H1 (cell line): ENCODE measurements at places on chromosomes 11 and 22. TPM values are rescaled to one million over a fixed set of nuclear protein-coding genes. Genes with fewer than 3 reads are reported as not detected.

Gene BTG4
- not detected in 2 replicates for total RNA-seq

Gene SCN2B
- total RNA-seq, result 0.13 and 0.24 TPM in 2 replicates

DNA sequence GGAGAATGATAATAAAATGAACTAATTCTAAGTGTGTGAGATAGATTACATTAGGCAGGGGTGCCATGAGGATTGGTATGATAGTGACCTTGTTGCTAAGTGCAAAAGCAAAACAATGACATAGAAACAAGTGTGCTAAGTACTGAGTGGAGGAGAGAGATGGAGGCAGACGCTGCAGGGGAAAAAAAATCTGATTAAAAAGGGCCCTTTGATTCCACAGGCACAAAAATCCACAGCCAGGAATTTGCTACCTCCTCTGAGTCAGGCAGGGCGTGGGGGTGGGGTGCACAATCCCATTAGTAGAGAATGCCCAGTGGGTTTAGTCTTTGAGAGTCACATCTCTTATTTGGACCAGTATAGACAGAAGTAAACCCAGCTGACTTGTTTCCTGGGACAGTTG is at the start of gene CNTF:
Gene CNTF (plus strand): TSS at position 322 of the 400 bp plus-strand sequence. CDS start 88 bp downstream, outside the sequence.
- peaks cover 18% of the 10 kb centered on the region for H3K36me3 ChIP-seq
- no peak within 1 kb of the TSS for H3K4me3 ChIP-seq
- no peak within 1 kb of the TSS for H3K27ac ChIP-seq
- H3K4me1 ChIP-seq, result no peaks in the 10 kb centered on the region
- DNase-seq, result no peak

GRCh38 chr22:49541693-49542230 is 285.9 kb downstream of the BRD1 start:
- H3K36me3 ChIP-seq, result no peaks in the 10 kb centered on the region
- DNase-seq, result no peak
- no peaks in the 10 kb centered on the region for H3K27me3 ChIP-seq
- no peak overlapping the region for H3K27ac ChIP-seq

- H3K36me3 ChIP-seq, result no peaks in the 10 kb centered on the region
- H3K27me3 ChIP-seq, result no peaks in the 10 kb centered on the region
- no peak overlapping the region for H3K27ac ChIP-seq
- no peak overlapping the region for H3K4me3 ChIP-seq
- no peak for DNase-seq
Observed at GRCh38 chr22:39463931-39464390, 7.1 kb downstream of the MGAT3 start.

GRCh38 chr11:96177146-96177545 is 165.8 kb downstream of the MAML2 start:
- peaks cover 2% of the 10 kb centered on the region; the same call in 1 of the 2 replicates for H3K4me1 ChIP-seq
- H3K27me3 ChIP-seq, result 0 out of 2 replicates have a peak, but pooled peaks cover 3% of the 10 kb centered on the region
- DNase-seq, result no peak

- H3K27ac ChIP-seq, result no peak overlapping the region
- peak overlapping the region; percentile 38; the same call in 1 of the 2 replicates for H3K4me3 ChIP-seq
- H3K36me3 ChIP-seq, result peaks cover 18% of the 10 kb centered on the region
- H3K4me1 ChIP-seq, result peaks cover 10% of the 10 kb centered on the region
Observed at GRCh38 chr11:8689726-8690255, 7.2 kb downstream of the RPL27A start.

DNA sequence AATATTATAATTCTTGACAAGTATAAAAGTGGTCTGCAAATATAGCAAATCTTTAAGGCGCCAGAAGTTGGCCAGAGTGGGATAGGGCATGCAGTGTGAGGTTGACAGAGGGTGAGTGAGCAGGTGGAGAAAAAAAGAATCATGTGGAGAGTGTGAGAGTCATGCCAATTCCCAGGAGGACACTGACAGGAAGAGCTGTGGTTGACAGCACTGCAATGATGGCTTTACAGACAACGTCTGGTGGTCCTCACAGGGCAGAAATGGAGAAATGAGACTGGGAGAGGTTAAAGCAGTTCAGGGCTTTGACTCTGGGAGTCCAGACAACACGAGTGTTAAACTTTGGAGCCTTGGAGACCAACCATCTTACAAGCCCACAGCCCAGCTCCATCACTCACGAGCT is 34.9 kb downstream of the SERPIND1 start:
- no peaks in the 10 kb centered on the region for H3K4me1 ChIP-seq
- H3K27ac ChIP-seq, result no peak overlapping the region
- no peaks in the 10 kb centered on the region for H3K36me3 ChIP-seq

GRCh38 chr11:9060700-9061111 is 30.7 kb downstream of the SCUBE2 start:
- H3K27me3 ChIP-seq, result no peaks in the 10 kb centered on the region
- H3K4me1 ChIP-seq, result no peaks in the 10 kb centered on the region
- no peak for DNase-seq
- no peak overlapping the region for H3K27ac ChIP-seq
- no peaks in the 10 kb centered on the region for H3K36me3 ChIP-seq

DNA sequence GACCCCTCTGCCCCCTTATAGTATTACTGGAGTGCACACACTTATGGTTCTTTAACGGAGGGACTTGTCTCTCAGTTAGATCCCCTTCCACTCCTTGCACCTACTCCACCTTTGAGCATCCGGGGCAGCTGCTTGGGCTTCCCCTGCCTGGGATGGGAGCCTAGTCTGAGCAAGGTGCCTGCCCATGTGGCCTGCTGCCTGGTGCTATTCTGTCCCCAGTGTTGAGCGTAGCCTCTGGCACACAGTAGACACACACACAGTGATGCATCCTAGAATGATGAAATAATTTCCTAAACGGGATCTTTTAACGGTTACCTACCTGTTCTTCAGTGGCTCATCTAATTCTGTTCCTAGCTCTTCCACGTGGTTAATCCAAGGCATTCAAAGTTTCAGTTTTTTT is 22.4 kb downstream of the PPFIA1 start:
- no peaks in the 10 kb centered on the region for H3K27me3 ChIP-seq
- H3K36me3 ChIP-seq, result peaks cover 22% of the 10 kb centered on the region
- no peak for DNase-seq
- no peaks in the 10 kb centered on the region for H3K4me1 ChIP-seq
- H3K27ac ChIP-seq, result no peak overlapping the region
- no peak overlapping the region for H3K4me3 ChIP-seq

DNA sequence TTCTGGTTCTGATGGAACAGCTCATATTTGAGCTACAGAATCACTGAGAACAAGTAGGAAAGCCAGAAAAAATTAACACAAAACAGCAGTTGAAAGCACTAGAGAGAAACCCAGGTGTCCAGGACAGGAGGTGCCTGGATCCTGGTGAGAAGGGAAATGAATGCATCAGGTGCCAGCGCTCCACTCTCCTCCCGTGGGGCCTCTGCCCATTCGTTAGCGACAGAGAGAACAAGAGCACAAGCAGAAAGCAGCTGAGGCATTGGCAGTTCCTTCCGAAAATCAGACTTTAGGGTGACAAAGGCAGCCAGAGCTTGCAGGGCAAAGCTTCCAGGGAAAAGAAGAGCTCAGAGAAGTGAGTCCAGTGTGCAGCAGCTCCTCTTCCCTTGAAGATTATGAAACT is 20.0 kb upstream of the KRTAP5-7 start:
- H3K27ac ChIP-seq, result no peak overlapping the region
- no peaks in the 10 kb centered on the region for H3K27me3 ChIP-seq
- no peak overlapping the region for H3K4me3 ChIP-seq
- H3K36me3 ChIP-seq, result peaks cover 10% of the 10 kb centered on the region; the same call in 1 of the 2 replicates
- H3K4me1 ChIP-seq, result peaks cover 8% of the 10 kb centered on the region
- DNase-seq, result no peak

- no peaks in the 10 kb centered on the region for H3K4me1 ChIP-seq
- H3K4me3 ChIP-seq, result no peak overlapping the region
- no peak for DNase-seq
- H3K36me3 ChIP-seq, result no peaks in the 10 kb centered on the region
- no peaks in the 10 kb centered on the region for H3K27me3 ChIP-seq
Observed at GRCh38 chr22:23012081-23012622, 58.2 kb upstream of the GNAZ start.

- peaks cover 5% of the 10 kb centered on the region; the same call in 1 of the 2 replicates for H3K36me3 ChIP-seq
- H3K4me3 ChIP-seq, result no peak overlapping the region
- no peak overlapping the region for H3K27ac ChIP-seq
- no peaks in the 10 kb centered on the region for H3K4me1 ChIP-seq
- no peak for DNase-seq
- H3K27me3 ChIP-seq, result no peaks in the 10 kb centered on the region
Observed at GRCh38 chr11:108703916-108704315, 39.0 kb downstream of the DDX10 start.

GRCh38 chr22:23856721-23857605 is 712 bp upstream of the SLC2A11 start:
- DNase-seq, result peak; percentile 72
- peaks cover 3% of the 10 kb centered on the region for H3K4me1 ChIP-seq
- H3K4me3 ChIP-seq, result peak overlapping the region; percentile 48
- no peaks in the 10 kb centered on the region for H3K36me3 ChIP-seq
- H3K27me3 ChIP-seq, result no peaks in the 10 kb centered on the region

DNA sequence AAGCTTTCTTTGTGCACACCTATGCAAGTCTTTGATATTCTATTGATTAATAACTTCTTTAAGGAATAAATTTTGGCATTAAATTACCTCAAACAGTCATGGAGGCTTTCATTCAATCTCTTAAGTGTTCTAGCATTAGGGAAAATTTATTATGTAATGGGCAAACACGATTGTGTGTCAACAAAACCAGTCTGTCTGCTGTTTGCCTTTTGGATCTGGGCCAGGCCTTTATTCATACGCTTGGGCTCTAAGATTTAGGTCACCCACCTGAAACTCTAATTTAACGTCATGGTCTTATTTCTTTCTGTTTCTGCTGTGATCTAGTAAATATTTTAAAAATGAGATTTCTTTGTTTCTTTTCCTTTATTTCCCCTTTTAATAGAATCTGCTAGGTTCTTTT is 1270.6 kb downstream of the LRRC4C start:
- H3K27me3 ChIP-seq, result no peaks in the 10 kb centered on the region
- no peaks in the 10 kb centered on the region for H3K36me3 ChIP-seq
- H3K4me3 ChIP-seq, result no peak overlapping the region
- no peak for DNase-seq
- H3K27ac ChIP-seq, result no peak overlapping the region
- H3K4me1 ChIP-seq, result no peaks in the 10 kb centered on the region

GRCh38 chr22:37491559-37492427 is 5.6 kb upstream of the MFNG start:
- no peaks in the 10 kb centered on the region for H3K36me3 ChIP-seq
- no peak for DNase-seq
- no peak overlapping the region for H3K4me3 ChIP-seq
- H3K27ac ChIP-seq, result no peak overlapping the region

DNA sequence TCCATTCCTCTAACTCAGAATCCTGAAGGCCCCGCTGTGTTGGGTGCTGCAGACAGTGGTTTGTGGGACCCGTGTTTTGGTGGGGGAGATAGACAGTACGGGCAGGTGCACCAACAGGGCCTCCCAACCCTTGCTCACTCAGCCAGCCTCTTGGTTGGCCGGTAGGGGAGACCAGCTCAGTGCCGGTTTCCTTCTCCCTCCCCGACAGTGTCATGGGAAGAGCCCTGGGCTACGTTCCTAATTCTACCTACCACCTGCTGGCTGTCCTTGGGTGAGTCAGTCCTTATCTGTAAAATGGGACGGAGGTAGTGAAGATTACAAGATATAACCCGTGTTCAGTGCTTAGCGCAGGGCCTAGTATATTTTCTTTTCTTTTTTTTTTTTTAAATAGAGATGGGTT is 5.9 kb downstream of the TMEM134 start:
- no peaks in the 10 kb centered on the region for H3K27me3 ChIP-seq
- DNase-seq, result no peak
- H3K4me1 ChIP-seq, result peaks cover 12% of the 10 kb centered on the region
- H3K27ac ChIP-seq, result no peak overlapping the region

- H3K4me1 ChIP-seq, result peaks cover 39% of the 10 kb centered on the region
- peaks cover 27% of the 10 kb centered on the region for H3K27me3 ChIP-seq
- H3K4me3 ChIP-seq, result no peak overlapping the region; the same call in 1 of the 2 replicates
- no peaks in the 10 kb centered on the region for H3K36me3 ChIP-seq
- no peak overlapping the region for H3K27ac ChIP-seq
- DNase-seq, result peak; percentile 64
Observed at GRCh38 chr11:61577383-61578118, 3.3 kb downstream of the SYT7 start.
